ENCODE measurements at places on chromosomes 1 and 21.

GRCh38 chr1:37602750-37603694 is 7.3 kb upstream of the GNL2 start:
- DNase-seq = peak; percentile 16

DNA sequence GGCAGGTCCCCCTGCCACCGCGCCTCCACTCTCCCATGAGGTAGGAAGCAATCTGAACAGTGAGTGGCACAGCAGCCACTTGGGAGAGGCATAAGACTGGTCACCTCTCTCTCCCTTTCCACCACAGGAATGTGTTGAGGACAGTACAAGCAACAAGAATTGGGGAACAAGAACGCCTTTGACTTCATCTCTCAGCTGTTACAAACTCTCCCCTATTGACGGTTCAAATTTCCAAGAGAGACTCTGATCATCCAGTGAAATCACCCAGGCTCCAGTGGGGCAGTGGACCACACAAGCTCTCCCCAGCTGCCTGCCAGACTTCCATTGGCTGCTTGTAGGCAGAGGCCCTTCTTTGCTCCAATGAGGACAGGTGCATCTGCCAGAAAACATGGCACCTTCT is 249.9 kb upstream of the JUN start:
- DNase-seq = no peak

- no peak for DNase-seq
These were observed 29.8 kb downstream of the MAPKAPK2 start for GRCh38 chr1:206714331-206715058.

DNA sequence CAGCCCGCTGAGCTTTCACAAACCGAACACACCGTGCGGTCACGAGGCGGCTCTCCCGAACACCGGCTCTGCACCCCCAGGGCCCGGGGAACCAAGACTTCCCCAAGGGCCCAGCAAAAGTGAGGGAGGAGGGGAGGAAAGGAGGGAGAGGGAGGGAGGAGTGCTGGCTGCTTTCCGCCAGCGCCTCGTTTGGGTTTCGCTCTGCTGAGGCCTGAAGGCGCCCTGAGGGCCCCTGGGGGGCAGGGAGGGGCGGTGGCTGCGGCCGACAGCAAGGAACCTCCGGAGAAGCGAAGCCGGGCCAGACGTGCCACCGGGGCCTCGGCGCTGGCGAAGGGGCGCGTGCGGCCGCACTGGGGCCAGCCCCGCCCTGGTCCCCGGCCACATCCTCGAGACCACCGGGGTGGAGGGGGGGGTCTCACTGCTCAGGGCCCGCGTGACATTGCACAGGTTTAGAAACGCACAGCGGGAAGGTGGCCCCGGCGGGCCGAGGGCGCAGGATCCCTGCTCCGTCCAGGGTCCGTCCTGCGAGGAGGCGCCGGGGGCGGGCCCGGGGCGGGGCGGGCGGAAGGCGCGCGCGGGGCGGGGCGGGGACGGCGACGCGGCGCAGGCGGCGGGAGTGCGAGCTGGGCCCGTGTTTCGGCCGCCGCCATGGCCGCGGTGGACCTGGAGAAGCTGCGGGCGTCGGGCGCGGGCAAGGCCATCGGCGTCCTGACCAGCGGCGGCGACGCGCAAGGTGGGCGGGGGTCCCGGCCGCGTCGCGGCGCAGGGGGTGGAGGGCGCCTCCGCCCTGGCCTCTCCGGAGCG is at the start of gene PFKL:
Gene PFKL, plus strand, starts transcription at position 596 of the 804 bp plus-strand sequence. Its CDS starts 53 bp downstream, at position 649.
- peak; percentile 79 for DNase-seq

- no peak for DNase-seq
These were observed 74.3 kb downstream of the SDC3 start for GRCh38 chr1:30834253-30834652.

DNA sequence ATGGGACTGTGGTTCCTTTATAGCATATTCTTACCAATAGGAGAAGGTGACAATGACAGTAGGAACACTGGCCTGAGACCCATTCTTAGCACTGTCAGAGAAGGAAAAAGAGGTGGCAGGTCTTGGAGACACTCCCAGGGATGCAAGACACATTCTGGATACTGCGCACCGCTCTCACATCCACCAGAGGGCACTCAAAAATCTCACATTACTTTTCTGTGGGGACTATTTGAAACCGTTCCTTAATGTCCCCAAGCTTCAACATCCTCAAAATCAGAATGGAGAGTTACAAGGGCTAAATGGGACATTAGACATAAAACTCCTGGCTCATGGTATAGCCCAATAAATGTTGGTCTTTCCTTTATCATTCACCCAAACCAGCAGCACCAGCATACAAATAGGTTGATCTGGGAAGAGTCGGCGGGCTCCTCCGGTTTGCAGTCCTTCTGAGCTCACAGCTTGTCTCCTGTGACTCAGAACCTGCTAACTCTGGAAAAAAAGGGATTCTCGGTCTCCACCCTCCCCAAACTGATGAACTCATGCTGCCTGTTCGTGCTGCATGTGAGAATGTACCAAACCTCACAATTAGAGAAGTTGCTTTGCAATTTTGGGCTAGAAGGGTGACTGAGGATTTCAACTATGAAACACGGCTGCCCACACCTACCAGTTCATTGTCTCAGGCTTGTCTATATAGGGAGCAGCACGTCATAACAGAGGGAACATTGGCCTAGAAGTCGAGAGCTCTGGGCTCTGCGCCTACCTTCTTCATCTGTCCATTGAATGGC is 40.2 kb downstream of the IL12RB2 start:
- no peak for DNase-seq

DNA sequence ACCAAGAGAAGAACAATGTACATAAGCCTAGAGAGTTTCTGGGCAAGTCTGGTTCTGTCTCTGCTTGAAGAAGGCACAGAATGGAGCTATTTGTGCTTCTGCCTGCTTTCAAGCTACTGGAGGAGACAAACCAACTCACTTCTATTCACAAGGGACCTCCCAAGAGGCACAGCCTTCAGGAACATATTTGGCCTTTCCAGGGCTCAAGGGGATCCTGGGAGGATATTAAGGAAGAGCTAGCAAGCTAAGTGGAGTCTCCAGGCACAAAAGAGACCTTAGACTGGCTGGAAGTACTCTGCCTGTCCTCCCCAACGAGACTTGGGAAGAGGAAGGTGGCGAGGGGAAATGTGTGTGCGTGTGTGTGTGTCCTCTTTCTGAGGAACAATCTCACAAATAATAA is at the start of gene OR6Y1:
Gene OR6Y1, minus strand, starts transcription at position 54 of the 400 bp plus-strand sequence. CDS start 6,300 bp downstream, outside the sequence.
- DNase-seq = no peak

DNA sequence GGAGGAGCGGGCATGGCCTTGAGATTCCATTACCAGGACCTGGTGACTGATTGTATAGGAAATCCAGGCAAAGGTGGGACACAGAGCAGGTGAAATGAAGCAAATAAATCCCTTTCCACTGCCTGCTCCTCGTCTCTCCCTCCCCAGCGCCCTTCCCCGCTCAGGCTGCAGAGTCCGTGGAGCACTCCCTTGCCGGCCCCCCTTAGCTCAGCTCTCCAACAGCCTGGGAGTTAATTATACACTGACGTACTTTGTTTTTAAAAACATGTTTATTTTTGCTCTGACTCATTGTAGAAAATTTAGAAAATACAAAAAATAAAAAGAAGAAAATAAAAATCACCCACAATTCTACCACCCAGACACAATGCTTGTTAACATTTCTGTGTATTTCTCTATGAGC is 61.7 kb downstream of the LGR6 start:
- DNase-seq = no peak

DNA sequence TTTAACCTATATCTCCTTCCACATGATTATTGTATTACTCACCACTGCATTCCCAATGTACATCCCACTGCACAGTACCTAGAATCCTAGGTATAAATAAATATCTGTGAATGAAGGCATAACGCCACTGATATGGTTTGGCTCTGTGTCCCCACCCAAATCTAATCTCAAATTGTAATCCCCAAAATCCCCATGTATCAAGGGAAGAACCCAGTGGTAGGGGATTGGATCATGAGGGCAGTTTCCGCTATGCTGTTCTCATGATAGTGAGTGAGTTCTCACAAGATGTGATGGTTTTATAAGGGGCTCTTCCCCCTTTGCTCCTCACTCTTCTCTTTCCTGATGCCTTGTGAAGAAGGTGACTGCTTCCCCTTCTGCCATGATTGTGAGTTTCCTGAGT is 599.0 kb upstream of the ADGRL2 start:
- no peak for DNase-seq

GRCh38 chr1:240526312-240526711 is 85.6 kb downstream of the GREM2 start:
- DNase-seq = no peak

DNA sequence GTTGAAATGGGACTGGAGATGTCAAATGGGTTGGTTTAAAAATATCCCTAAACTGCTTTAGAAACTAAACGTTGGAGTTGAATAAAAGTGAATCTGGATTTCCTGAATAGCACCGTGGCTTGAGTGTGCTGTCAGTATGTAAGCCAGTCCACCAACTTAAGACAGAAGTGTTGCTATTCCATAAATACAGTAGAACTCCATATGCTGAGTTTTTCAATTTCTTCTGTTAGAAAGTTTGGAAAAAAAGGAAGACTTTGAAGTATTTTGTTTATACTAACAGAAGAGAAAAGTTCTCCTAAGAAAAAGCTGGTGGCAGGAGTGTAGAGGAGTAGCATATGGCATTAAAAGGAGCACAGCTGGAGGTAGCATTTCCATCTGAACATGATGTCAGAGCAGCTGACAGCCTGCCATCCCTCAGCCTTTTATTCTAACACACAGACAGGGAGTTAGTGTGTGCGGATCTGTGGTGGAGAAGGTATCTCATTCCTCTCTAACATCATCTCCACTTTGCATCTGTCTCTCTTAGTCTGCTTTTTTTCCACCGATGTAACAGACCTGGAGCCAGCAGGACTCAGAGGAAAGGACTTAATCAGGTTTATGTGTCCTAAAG is at the start of gene ZBTB18:
Gene ZBTB18, plus strand, starts transcription at position 449 of the 610 bp plus-strand sequence. Its CDS starts 149 bp downstream, at position 598.
- no peak for DNase-seq

- no peak for DNase-seq
These were observed 16.6 kb downstream of the SPATA17 start for GRCh38 chr1:217647791-217648190.

GRCh38 chr1:207412845-207413244 is 41.3 kb upstream of the CR2 start:
- DNase-seq = no peak

DNA sequence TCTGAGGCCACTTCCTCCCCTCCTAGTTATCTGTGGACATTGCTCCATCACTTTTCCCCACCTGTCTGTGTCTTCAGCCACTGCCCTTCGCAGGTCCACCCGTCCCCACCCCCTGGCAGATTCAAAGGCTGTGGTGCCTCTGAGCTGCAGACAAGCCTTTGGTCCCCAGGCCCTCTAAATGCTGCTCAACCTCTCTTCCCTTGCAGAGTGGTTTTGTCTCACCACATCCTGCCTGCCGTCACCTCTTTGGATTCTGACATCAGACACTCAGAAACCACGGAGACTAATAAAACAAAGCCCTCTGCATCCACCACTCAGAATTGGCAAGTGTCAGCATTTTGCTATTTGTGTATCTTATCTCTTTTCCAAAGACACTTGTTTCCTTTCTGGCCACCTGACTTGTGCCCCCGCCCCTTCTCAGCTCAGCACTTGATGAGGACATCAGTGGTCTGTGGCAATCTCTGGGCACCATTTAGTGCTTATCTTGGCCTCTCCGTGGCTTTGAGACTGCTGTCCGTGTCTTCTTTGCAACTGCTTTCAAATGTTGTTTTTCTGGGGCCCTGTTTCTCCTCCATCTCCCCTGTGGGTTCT is 7.7 kb downstream of the CNIH3 start:
- DNase-seq = peak; percentile 59

DNA sequence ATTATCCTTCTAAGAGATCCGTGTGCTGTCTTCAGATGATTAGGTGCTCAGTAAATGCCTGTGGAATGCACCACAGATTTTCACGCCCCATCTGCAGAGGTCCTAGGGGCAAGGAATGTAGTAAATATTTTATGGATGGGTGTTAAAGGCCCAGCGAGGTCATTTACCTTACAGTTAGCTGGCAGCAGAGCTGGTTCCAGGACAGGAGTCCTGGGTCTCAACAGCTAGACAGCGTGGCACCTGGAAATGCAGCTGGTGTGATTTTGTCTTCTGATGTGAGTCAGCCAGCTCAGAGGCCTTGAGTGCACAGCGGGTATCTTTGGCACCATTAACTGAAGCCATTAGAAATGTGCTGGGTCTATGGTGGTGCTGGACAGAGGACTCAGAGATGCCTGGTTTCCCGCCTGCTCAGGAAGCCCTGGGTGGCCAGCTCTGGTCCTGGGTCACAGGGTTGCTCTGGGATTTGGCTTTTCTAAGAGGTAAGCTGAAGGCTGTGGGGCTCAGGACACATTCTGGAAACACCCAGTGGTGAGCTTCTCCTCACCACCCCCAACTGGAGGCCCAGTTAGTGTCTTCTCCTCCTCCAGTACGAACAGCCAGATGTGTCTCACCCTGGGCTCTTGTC is 65.5 kb downstream of the DDX20 start:
- DNase-seq = no peak

- no peak for DNase-seq
These were observed 89.2 kb downstream of the CEP350 start for GRCh38 chr1:180043785-180044184.

GRCh38 chr1:6426277-6426971 is 1.8 kb downstream of the ESPN start:
- no peak for DNase-seq

DNA sequence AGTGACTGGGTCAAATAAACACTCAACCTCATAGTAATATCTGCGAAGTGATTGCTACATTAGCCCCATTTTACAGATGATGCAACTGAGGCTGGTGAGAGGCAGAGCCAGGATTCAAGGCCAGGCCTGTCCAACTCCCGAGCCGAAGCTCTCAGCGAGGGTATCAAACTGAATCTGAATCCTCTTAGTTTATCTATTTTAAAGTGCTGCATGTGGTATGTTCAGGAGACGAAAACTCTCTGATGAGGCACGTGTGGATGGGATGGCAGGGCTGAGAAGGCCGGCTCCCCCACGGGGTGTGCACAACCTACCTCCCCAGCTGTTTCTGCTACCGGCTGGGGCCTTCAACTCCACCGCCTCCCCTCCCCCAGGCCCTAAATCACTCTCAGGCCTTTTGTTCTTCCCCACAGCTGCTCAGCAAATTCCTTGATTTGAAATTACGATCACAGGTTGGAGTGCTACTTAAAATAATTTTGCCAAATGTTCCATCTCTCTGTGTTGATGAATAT is 171.8 kb downstream of the TOMM20 start:
- DNase-seq = no peak

DNA sequence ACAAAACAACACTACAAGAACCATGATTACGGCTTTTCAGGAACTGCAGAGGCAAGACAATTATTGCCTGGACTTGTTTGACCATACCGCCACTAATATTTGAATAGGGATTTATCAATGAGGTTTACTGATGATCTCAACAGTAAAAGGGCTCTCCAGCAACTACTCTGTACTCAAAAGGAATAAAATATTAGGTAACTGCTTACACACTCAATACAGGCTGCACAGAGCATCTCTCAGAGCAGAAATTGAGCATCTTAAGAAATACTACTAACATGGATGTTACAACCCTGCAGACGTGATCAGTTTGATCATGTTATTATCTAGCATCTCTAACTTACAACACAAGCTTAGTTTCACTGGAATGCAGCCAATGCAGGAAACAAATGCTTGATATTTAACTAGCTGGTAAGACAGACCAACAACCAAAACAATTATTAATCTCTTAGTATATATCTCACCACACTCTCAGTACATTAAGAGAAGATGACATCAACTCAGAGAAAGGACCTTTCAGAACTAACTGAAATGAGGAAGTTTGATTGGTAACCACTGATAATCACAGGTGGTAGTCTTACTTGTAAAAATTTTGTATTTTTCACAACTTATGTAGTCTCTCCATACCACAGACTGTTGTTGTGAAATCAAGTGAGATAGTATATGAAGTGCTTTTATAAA is 52.2 kb downstream of the PUM1 start:
- DNase-seq = no peak

Measured in stimulated activated CD4-positive, alpha-beta T cell treated with anti-CD3 and anti-CD28 coated beads, Interleukin-2, amount 100 ng/mL, for 24 hours (primary cell).